Activated CD8-positive, alpha-beta memory T cell treated with anti-CD3 and anti-CD28 coated beads, Interleukin-2, amount 50 U/mL, for 4 hours (primary cell): ENCODE measurements at places on chromosomes 7 and 10.

DNA sequence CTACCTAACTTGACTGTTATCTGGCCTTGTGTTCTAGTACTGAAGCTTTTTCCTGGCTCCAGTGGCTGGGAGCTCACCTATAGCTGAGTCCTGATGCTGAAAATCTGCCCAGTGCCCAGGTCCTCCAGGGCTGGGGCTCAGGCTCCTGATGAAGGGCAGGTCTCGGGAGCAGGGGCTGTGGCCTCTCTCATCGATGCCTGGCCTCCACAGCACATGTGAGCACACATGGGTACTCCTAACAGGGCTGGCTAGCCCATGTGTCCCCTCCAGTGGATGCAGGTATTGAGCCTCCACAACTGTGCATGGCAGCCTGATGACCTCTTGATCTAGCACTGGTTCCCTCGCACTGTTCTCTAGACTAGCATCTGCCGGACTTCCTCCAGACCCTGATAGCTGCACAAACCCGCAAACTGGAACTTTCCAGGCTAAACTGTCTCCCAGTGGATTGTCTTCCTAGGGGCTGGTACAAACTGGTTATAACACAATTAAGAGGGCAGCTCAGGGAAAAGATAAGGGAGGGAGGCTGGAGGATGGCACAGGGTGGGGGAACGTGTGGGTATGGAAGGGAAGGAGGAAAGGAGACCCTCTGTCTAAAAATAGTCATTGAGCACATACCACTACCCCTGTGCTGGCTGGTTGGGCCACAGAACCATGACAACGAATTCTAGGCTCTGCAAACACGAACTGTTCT is 35.1 kb downstream of the PLAC9 start:
- DNase-seq, result no peak

GRCh38 chr10:14184841-14185315 is 145.8 kb downstream of the FRMD4A start:
- DNase-seq, result no peak

- DNase-seq, result no peak
These were observed 111.8 kb downstream of the ADK start for GRCh38 chr10:74262856-74263255.

GRCh38 chr10:77080361-77081027 is 557.1 kb downstream of the KCNMA1 start:
- DNase-seq, result no peak

- DNase-seq, result peak; percentile 26
These were observed 81.2 kb upstream of the UCN3 start for GRCh38 chr10:5283305-5284158.

GRCh38 chr10:60338786-60339185 is 50.9 kb downstream of the ANK3 start:
- DNase-seq, result no peak

- no peak for DNase-seq
These were observed 19.1 kb upstream of the FAM53B start for GRCh38 chr10:124763267-124763666.

- no peak for DNase-seq
These were observed 11.4 kb downstream of the NET1 start for GRCh38 chr10:5423771-5424170.

DNA sequence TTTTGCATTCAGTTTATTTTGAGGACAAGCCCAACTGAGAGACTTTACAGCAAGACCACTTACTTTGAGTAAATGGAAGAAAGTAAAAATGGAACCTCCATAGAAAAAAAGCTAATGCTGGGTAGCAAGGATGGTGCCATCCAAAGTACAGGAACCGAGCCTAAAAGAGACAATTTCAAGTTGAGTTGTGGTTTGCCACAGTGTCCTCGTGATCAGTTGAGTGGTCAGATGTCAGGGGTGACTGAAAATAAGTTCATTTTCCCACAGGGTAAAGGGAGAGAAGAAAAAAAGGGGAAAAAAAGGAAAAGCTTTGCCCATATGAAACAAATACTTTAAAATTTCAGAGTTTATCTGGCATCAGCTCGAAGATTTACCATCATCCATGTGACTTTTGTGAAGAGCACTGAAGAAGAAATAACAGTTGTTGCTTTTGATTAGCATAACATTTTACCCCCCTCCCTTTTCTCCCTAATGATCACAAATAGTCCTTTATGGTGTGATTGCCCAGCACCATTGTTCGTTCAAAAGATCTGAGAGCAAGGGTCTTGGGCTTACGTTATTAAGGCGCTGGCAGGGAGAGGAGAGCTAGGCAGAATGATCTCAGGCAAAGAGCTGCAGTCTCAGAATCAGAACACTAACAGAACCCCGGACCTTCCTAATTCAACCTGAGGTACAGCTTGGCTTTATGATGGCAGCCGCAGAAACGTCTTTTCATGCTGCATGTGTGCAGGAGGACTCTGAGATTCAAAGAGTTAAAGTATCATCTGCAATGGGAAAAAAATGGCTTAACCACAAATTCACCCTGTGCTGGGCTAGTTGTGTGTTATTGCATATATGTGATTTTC is 338.1 kb downstream of the RNLS start:
- no peak for DNase-seq

GRCh38 chr7:149209518-149210269 is 14.3 kb downstream of the ZNF282 start:
- DNase-seq, result peak; percentile 67

- DNase-seq, result no peak
These were observed 149.2 kb upstream of the LYZL2 start for GRCh38 chr10:30778769-30779168.

GRCh38 chr10:20281579-20281978 is 465.3 kb downstream of the PLXDC2 start:
- DNase-seq, result no peak

- DNase-seq, result no peak
These were observed 27.4 kb downstream of the PILRA start for GRCh38 chr7:100400656-100401055.

- DNase-seq, result peak; percentile 23
These were observed at the start of gene MACC1 for GRCh38 chr7:20217193-20217948. Gene MACC1, minus strand, starts transcription at chr7:20217384. Its CDS starts 55,522 bp downstream, at chr7:20161862.

DNA sequence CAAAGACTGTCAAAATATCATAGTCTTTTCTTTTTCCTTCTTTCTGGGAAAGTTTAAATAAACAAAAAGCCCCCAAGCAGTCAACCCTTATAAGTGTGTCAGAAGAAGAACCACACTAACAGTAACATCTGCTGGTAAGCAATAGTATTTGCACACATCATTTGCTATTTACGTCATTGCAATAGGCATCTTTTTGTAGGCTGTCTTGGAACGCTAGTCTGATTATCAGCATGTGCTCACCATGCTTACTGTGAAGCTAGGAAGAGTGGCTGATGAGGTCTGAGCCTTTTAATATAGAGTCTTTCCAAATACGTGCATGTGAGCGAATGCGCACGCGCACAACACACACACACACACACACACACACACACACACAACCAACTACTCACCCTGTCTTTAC is 599.0 kb upstream of the TPK1 start:
- DNase-seq, result no peak

DNA sequence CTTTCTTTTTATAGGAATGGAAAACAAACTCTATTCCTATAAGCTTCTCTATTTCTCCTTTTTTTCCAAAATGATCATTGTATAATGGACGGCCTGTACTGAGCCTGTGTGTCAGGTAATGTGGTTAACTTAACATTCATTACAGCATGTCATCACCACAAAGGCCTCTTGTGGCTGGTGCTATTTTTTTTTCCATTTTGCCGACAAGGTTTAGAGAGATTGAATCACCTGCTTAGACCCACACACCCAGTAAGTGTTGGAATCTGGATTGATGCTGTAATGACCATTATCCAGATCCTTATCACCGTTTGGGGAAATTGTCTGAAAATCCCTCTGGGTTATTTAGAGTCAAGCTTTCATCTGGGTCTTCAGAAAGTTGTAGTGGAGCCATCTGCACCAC is 18.5 kb downstream of the AKR1B15 start:
- no peak for DNase-seq

DNA sequence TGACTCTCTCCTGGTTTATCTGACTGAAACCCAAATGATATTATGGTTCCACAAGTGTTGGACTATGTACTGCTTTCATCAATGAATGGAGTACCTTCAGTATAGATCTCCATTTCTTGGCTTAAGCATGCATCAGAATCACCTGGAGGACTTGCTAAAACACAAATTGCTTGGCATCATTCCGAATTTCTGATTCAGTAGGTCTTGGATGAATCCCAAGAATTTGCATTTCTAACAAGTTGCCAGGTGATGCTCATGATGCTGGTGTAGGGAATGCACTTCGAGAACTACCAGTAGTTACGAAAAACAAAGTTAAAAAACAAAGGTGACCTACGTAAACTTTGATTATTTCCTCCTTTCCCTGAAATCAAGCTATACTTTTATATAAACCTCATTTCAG is 119.0 kb upstream of the FEZF1 start:
- DNase-seq, result no peak

GRCh38 chr7:82263920-82264782 is 179.4 kb downstream of the CACNA2D1 start:
- DNase-seq, result no peak

GRCh38 chr7:48365010-48365409 is 193.8 kb downstream of the ABCA13 start:
- no peak for DNase-seq

GRCh38 chr10:128914681-128915080 is 552.4 kb upstream of the MGMT start:
- no peak for DNase-seq

GRCh38 chr7:73669288-73669701 is 1.7 kb downstream of the VPS37D start:
- DNase-seq, result no peak
